ENCODE measurements at places on chromosomes 6 and 20.

DNA sequence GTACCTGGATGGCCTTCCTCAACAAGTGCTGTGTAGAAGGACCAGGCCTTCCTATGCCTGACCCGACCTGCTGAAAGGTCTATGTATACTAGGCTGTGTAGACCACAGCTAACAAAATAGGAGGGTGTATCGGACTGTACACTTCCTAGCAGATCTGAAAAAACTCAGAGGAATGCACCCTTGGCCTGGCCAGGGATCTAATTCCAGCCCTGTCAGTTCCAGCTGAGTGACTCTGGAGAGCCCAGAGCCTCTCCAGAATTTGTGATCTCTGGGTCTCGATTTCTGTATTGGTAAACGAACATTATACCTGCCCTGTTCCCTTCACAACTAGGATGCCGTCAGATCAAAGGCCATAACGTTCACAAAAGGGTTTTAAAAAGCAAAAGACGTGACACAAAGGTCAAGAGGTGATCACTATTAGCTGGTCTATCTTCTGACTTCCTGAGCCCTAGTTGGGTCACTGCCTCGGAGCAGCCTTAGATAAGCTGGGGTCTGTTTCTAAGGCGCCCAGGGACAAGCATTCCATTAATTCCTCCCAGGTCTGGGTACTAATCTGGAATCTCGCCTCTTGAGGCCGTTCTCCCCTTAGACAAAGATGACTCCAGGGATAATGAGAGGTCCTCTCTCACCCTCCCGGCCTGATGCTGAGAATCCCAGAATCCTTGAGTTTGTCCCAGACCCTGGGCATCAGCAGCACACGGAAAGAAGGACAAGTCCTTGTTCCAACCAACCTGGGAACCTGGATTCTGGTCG is 13.9 kb downstream of the MTCH1 start:
- DNase-seq: no peak

- DNase-seq: no peak
Observed at GRCh38 chr20:45503403-45503802, 12.0 kb downstream of the SPINT3 start.

DNA sequence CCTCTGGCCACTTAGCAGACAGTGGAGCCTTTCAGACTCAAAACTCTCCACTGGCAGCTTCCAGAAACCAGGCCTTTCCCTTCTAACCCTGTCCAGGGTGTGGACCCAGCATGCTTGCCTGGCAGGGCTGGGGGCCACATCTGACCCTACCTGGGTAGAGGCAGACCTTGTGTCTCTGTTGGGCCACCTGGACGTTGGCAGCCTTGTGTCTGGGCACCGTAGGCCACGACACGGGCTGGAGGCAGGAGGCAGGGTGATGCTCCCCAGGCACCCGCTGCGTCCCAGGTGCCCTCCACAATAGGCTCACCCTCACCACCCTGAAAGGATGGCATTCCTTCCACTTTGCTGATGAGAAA is 67.6 kb downstream of the NOL4L start:
- no peak for DNase-seq

- DNase-seq: peak; percentile 65
Observed at GRCh38 chr20:57596998-57597939, 23.0 kb downstream of the ZBP1 start.

DNA sequence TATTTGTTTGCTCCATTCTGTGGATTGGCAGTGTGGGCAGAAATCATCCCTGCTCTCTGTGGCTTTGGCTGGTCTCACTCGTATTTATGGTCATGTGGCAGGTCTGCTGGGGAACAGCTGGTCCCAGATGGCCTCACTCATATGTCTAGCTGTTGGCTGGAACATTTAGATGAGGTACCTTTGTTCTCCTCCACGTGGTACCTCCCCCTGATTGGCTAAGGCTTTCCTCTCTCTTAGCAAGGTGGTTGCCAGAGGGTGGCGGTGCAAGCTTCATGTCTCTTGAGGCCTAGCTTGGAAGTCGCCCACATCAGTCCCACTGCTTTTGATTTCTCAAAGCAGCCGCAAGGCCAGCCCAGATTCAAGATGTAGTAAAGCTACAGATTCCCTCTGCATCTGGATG is 348.5 kb upstream of the BTBD3 start:
- DNase-seq: no peak

GRCh38 chr6:138681627-138682026 is 91.9 kb upstream of the CCDC28A start:
- DNase-seq: no peak

GRCh38 chr6:167826896-167827582 is at the start of gene AFDN:
TSS of gene AFDN (plus strand) at chr6:167826911. CDS start at chr6:167827133, 222 bp downstream.
- DNase-seq: peak; percentile 17

DNA sequence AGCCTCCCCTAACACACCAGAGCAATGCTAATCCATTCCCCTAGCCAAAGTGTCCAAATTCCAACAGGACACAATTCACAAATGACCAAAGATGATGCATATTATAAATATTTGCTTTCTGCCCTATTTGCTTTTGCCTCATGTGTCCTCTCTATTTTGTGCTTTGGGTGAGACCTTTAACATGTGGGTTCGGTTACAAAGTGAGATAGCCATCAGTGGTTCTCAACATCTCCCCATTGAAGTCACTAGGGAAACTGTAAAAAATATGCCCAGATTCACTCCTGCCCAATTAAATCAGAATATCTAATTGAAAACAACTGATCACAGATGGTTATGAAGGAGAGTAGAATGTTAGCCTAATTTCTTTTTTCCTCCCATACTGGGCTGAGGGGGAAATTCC is 159.2 kb downstream of the MTFR2 start:
- DNase-seq: no peak

GRCh38 chr6:139825935-139826374 is 451.5 kb upstream of the CITED2 start:
- DNase-seq: no peak

DNA sequence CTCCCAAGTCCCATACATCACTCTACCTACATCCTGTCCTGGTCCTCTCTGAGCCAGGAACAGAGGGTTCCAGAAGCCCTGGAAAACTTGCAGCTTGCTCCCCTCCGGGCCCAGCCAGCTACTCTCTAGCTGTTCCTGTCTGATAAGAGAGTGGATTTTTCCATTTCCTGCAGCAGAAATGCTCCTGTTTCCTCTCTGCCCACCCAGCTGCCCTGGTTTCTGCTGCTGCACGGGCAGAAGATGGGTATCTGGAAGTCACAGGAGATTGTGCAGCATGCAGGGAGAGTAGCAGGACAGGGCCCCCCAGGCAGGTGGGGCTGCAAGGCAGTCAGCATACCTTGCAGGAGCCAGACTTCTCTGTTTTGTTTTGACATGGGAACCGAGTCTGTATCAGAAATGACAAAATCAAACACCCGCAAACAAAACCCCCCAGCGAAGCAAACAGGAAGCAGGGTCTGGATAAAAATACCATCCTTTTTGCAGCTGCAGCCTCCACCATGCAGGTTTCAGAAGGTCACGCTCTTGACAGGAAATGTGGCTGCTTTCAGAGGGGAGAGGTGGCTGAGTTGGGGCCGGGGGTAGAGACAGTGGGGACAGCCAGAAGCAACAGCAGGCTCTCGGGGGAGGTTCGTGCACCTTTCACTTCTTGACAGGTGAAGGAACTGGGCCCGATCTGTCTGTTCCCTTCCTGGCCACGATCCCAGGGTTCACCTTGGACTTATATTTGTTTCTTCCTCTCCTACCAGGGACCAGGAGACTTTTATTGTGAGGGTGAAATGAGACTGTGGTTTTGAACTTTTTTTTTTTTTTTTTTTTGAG is 50.8 kb upstream of the FAM83D start:
- DNase-seq: peak; percentile 47

- DNase-seq: no peak
Observed at GRCh38 chr6:9398767-9399373, 963.5 kb upstream of the SLC35B3 start.

- no peak for DNase-seq
Observed at GRCh38 chr6:69913361-69913760, 47.0 kb downstream of the COL19A1 start.
